ENCODE measurements at places on chromosomes 16 and 17. TPM values are rescaled to one million over a fixed set of nuclear protein-coding genes. Genes with fewer than 3 reads are reported as not detected.

GNG13 gene
- total RNA-seq: not detected

TP53TG3D gene
- not detected for total RNA-seq

RNF157 gene
- 9.9 TPM for total RNA-seq

AOC2 gene
- 5.7 TPM for total RNA-seq

CCL8 gene
- total RNA-seq: not detected

CETP gene
- not detected for total RNA-seq

KRT15 gene
- 0.87 TPM for total RNA-seq

IGF2BP1 gene
- 434 TPM for total RNA-seq

RNF222 gene
- 0.09 TPM for total RNA-seq

GNAO1 gene
- 16.9 TPM for total RNA-seq

BCL6B gene
- total RNA-seq: 4.9 TPM

DNA sequence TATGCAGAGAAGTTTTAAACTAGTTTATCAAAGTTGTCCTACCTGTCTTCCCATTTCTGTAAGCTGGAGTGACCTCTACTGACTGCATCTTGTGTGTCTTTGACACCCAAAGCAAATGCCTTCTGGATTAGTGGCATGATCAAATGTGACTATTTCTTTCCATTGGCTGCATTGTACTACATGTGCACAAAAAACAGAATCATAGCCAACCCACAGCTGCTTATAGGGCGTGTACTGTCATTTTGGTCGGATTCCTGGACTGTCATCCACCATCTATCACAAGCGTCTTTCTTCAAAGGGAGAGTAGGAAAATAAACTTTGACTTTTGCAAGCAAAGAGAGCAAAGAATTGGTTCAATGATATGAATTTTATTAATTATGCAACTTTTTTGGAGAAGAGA lies 310.6 kb downstream of the MAP2K6 start:
- no peaks in the 10 kb centered on the region for H3K36me3 ChIP-seq
- 0 out of 2 replicates have a peak, but pooled peaks cover 3% of the 10 kb centered on the region for H3K4me1 ChIP-seq
- no peak overlapping the region for H3K4me3 ChIP-seq
- no peak overlapping the region for H3K27ac ChIP-seq
- no peak for DNase-seq
- H3K27me3 ChIP-seq: 0 out of 2 replicates have a peak, but pooled peaks cover 2% of the 10 kb centered on the region

DNA sequence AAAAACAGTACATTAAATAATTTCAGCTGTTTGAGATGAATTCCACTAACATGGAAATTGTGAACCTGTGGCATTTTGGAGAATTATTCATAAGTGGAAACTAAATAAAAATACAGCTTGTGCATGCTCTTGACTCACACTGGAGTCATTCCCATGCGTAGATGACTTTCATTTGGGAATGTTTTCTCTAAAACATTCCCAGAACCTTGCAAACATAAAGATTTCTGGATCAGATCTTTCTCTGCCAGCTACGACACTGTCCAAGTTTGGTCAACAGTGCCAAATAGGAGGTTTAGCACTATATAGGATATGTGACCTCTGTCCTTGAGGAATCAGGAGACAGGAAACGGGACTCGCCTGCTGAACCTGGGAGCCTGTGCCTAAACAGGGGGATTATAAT lies 400.9 kb downstream of the SLC39A11 start:
- H3K4me3 ChIP-seq: no peak overlapping the region
- H3K27ac ChIP-seq: no peak overlapping the region
- H3K27me3 ChIP-seq: no peaks in the 10 kb centered on the region
- no peaks in the 10 kb centered on the region for H3K4me1 ChIP-seq
- no peak for DNase-seq

GRCh38 chr17:48293319-48294019 lies 136.5 kb downstream of the SKAP1 start:
- H3K4me1 ChIP-seq: no peaks in the 10 kb centered on the region
- H3K36me3 ChIP-seq: no peaks in the 10 kb centered on the region
- no peak overlapping the region for H3K27ac ChIP-seq
- DNase-seq: no peak
- H3K27me3 ChIP-seq: no peaks in the 10 kb centered on the region
- H3K4me3 ChIP-seq: no peak overlapping the region

DNA sequence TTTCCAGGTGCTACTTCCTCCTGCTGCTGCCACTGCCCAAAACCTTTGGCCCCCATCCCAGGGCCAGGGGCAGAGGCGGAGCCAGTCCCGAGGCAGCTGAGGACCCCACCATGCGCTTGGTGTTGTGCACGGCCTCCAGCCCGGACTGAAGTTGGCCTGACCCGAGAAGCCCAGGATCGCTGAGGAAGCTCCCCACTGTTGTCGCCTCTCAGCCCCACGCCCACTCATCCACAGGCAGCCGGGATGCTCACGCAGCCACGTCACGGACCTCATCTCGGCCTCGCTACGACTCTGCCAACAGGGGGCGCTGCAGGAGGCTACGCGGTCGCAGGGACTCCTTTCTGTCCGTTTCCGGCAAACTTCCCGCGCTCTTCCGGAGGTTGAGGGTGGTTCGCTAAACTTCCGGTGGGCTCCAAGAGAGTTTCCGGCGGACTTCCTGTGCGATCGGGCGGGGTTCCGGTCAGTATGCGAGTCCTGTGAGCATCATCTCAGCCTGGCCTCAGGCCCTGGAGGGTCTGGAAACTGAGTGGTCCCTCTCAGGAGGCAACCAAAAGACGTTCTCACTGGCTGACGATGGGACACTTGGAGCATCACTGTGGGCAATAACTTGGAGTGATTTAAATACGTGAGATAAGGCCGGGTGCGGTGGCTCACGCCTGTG lies 12.4 kb downstream of the ZG16B start:
- H3K4me1 ChIP-seq: 0 out of 2 replicates have a peak, but pooled peaks cover 3% of the 10 kb centered on the region
- no peak overlapping the region for H3K27ac ChIP-seq
- peak overlapping the region; percentile 5 for H3K4me3 ChIP-seq
- no peaks in the 10 kb centered on the region for H3K36me3 ChIP-seq
- no peaks in the 10 kb centered on the region for H3K27me3 ChIP-seq
- peak; percentile 80 for DNase-seq

GRCh38 chr17:10058921-10059683 lies 139.3 kb downstream of the GAS7 start:
- peaks cover 3% of the 10 kb centered on the region for H3K4me1 ChIP-seq
- H3K4me3 ChIP-seq: no peak overlapping the region
- H3K27me3 ChIP-seq: no peaks in the 10 kb centered on the region
- DNase-seq: no peak
- no peak overlapping the region for H3K27ac ChIP-seq

DNA sequence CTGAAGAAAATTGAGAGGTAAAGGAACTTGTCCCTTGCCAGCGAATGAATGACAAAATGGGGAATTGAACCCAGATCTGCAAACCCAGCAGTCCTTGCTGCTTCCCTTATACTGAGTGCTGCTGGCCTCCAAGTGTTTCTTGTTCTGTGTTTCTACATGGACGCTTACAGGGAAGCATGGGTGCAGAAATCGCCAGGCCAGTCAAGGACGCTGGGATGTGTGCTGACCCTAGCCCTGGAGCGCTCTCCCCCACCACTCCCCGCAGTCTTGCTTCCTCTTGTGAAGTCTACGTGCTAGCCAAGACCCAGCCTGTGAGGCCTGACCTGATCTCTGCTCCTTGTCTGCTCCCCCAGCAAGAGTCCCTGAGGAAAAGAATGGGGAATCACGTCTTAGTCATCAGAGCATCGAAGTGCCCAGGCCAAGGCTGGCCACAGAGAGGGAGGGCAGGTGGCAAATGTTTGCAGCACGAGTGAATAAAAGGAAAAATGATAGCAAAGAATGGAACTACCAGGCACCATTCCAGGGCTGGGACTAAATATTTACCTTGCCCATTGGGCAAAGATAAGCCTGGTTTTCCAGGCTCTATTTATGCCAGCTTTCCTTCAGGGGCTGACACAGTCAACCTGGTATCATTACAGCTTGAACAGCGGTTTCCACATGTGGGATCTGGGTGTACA lies 17.4 kb downstream of the CA4 start:
- H3K27me3 ChIP-seq: no peaks in the 10 kb centered on the region
- H3K36me3 ChIP-seq: no peaks in the 10 kb centered on the region
- peaks cover 2% of the 10 kb centered on the region for H3K4me1 ChIP-seq
- DNase-seq: no peak
- no peak overlapping the region for H3K4me3 ChIP-seq

- H3K36me3 ChIP-seq: peaks cover 53% of the 10 kb centered on the region
- H3K27me3 ChIP-seq: no peaks in the 10 kb centered on the region
- H3K4me1 ChIP-seq: no peaks in the 10 kb centered on the region
- H3K27ac ChIP-seq: no peak overlapping the region
- H3K4me3 ChIP-seq: no peak overlapping the region
Observed at GRCh38 chr16:89779909-89780305, 36.5 kb downstream of the FANCA start.

GRCh38 chr16:65783709-65784474 lies 582.6 kb upstream of the CDH5 start:
- no peak overlapping the region for H3K27ac ChIP-seq
- H3K36me3 ChIP-seq: peaks cover 12% of the 10 kb centered on the region
- no peaks in the 10 kb centered on the region for H3K4me1 ChIP-seq

DNA sequence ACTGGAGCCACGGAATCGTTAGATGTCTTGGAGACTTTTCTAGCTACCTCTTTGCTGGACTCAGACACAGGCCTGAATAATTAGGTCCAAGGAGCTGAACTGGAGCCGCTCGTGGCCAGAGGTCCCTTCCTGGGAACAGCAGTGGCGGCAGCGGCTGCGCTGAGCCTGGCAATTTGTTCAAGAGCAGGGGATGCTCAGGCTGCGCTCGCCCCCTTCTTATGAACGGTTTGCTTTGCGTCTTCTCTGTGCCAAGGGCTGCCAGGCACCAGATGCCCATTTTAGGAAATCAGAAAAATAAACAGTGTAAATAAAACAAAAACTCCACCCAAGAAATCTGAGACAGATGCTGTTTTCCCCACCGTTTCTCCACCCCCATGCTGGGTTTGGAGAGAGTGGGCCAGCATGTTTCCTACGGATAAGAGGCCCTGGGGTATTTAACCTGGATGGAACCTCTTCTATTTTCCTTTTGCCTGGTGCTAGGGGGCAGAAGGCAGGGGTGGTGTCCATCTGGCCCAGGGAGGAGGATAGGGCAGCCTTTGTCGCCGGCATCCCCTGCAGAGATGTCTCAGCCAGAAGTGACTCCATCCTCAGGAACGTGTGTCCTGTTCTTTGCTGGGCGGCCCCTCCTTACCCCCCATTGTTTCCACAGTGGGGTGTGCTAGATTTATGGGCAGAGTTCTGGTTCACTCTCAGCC lies 163.4 kb downstream of the SEC14L1 start:
- DNase-seq: no peak
- H3K27me3 ChIP-seq: no peaks in the 10 kb centered on the region
- H3K4me3 ChIP-seq: no peak overlapping the region
- H3K27ac ChIP-seq: no peak overlapping the region
- H3K36me3 ChIP-seq: peaks cover 8% of the 10 kb centered on the region

GRCh38 chr16:85927959-85928358 lies 29.0 kb downstream of the IRF8 start:
- no peaks in the 10 kb centered on the region for H3K4me1 ChIP-seq
- no peak overlapping the region for H3K4me3 ChIP-seq

DNA sequence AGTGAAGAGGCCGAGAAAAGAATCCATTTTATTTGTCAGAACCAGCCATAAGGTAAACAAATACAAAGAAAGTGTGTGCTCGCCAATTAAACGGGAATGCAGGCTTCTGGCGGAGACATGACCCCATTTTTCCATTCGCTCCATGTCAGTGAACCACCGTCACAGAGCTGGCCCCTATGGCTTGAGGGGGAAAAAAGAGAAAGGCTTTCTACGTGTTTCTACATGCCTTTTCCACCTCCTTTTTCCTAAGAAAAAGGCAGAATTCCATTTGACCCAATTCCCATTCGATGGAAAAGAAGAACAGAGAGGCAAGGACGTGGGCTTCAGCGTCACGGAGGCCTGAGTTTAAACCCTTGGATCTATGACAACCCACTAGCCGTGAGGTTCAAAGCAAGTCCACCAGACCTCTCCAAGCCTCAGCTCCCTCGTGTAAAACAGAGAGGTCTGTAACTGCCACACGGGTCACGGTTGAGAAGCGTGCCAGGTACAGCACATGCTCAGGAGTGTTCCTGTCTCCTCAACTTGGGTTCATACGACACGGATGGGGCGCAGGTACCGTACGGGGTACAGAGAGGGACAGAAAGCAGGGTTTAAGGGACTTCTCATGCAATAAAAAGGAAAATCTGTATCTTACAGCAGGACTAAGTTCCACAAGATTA lies 91.9 kb downstream of the NXN start:
- H3K4me3 ChIP-seq: no peak overlapping the region
- peaks cover 5% of the 10 kb centered on the region for H3K4me1 ChIP-seq
- 0 out of 2 replicates have a peak, but pooled peaks cover 3% of the 10 kb centered on the region for H3K36me3 ChIP-seq
- DNase-seq: no peak

GRCh38 chr16:88673716-88674379 lies 11.0 kb upstream of the MVD start:
- H3K36me3 ChIP-seq: peaks cover 13% of the 10 kb centered on the region
- H3K4me1 ChIP-seq: no peaks in the 10 kb centered on the region
- H3K27me3 ChIP-seq: no peaks in the 10 kb centered on the region
- H3K4me3 ChIP-seq: no peak overlapping the region
- no peak for DNase-seq

GRCh38 chr17:10668775-10669174 lies 11.7 kb upstream of the MYH3 start:
- H3K36me3 ChIP-seq: peaks cover under 1% of the 10 kb centered on the region
- no peak for DNase-seq
- no peaks in the 10 kb centered on the region for H3K4me1 ChIP-seq
- H3K4me3 ChIP-seq: no peak overlapping the region
- no peaks in the 10 kb centered on the region for H3K27me3 ChIP-seq

GRCh38 chr17:66711401-66711800 lies 123.5 kb upstream of the CACNG5 start:
- peaks cover 7% of the 10 kb centered on the region for H3K4me1 ChIP-seq
- H3K27ac ChIP-seq: peak overlapping the region; percentile 3
- no peak for DNase-seq

- no peak overlapping the region for H3K27ac ChIP-seq
- no peaks in the 10 kb centered on the region for H3K36me3 ChIP-seq
- no peaks in the 10 kb centered on the region for H3K27me3 ChIP-seq
- no peaks in the 10 kb centered on the region for H3K4me1 ChIP-seq
- DNase-seq: no peak
Observed at GRCh38 chr17:46727572-46728348, 90.7 kb downstream of the WNT3 start.

GRCh38 chr17:39595294-39595693 lies 12.4 kb downstream of the NEUROD2 start:
- peaks cover 66% of the 10 kb centered on the region for H3K27me3 ChIP-seq
- DNase-seq: no peak
- no peak overlapping the region for H3K4me3 ChIP-seq

DNA sequence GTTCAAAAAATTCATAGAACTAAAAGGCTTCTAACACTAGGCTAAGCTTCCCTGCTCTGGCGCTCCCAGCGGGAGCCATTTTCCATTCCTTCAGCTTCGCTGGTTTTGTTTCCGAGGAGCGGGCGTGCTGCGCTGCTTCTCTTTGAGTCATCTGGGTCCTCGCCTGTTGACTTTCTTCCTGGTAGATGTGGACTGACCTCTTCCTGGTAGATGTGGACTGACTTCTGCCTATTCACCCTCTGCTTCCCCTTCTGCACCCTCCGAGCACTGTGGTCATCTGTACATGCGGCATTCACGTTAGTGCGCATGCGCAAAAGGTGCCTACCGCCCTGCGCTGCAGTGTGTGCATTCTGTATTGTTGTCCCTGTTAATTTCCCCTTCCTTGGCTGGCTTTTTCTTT lies 40.8 kb upstream of the SEC14L1 start:
- DNase-seq: no peak
- peaks cover 2% of the 10 kb centered on the region for H3K4me1 ChIP-seq
- no peak overlapping the region for H3K27ac ChIP-seq
- no peaks in the 10 kb centered on the region for H3K27me3 ChIP-seq
- peaks cover 34% of the 10 kb centered on the region for H3K36me3 ChIP-seq

GRCh38 chr16:3135126-3135715 lies 392 bp downstream of the ZNF213 start:
- H3K36me3 ChIP-seq: peaks cover 4% of the 10 kb centered on the region
- H3K27ac ChIP-seq: no peak overlapping the region
- H3K4me3 ChIP-seq: peak overlapping the region; percentile 97
- no peaks in the 10 kb centered on the region for H3K4me1 ChIP-seq
- DNase-seq: no peak
- H3K27me3 ChIP-seq: no peaks in the 10 kb centered on the region
